ENCODE measurements at places on chromosomes 12 and 14.
A peak's percentile ranks its signal among the peaks of the same experiment; 100 is the strongest.

GRCh38 chr12:49557917-49558215, 10.1 kb downstream of the MCRS1 start:
- DNase-seq = no peak
- peaks cover 35% of the 10 kb centered on the region for H3K36me3 ChIP-seq
- no peak overlapping the region for H3K27ac ChIP-seq
- H3K27me3 ChIP-seq = no peaks in the 10 kb centered on the region

- no peak overlapping the region for H3K27ac ChIP-seq
- H3K27me3 ChIP-seq = no peaks in the 10 kb centered on the region
- no peak for DNase-seq
- H3K4me3 ChIP-seq = no peak overlapping the region
- H3K36me3 ChIP-seq = no peaks in the 10 kb centered on the region
Measured at GRCh38 chr12:52364901-52365489, 2.3 kb downstream of the KRT85 start.

DNA sequence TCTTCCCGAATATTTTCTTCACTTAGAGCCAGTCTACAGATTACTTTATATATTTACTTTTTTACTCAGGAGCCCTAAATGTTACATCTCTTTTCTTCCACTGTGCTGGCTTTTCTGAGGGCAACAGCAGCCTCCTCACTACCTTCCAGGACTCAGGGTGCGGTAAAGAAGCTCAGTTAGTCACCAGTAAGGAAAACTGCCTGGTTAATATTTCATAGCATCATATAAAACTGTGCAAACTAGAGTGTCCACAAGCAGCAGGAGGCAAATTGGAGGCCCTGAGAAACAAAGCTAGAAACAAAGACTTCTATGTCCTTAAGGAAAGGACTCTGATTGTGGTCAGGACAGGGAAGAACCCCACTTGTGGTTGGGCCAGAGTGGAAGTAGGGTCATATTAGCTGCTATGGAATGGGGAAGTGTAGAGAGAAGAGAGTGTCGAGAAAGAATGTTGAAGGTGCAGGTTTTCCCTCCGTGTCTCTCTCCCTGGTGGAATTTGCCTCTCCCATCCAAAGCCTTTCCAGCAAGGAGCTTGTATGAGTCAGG, 220.1 kb downstream of the SLC15A4 start:
- no peaks in the 10 kb centered on the region for H3K36me3 ChIP-seq
- H3K27ac ChIP-seq = no peak overlapping the region
- DNase-seq = no peak

DNA sequence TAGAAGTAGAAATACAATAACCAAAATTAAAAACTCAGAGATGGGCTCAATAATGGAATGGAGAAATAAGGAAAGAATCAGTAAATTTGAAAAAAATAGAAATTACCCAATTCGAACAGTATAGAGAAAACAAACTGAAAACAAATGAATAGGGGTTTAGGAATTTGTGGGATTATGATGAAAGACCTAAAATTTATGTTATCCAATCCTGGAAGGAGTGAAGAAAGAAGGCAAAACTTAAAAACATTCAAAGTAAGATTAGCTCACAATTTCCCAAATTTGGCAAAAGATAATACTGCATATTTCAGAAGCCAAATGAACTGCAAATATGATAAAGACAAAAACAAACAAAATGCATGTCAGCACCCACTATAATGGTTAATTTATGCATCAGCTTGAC, 177.1 kb downstream of the CCDC91 start:
- no peak for DNase-seq
- peaks cover 24% of the 10 kb centered on the region for H3K36me3 ChIP-seq
- H3K4me1 ChIP-seq = no peaks in the 10 kb centered on the region
- H3K4me3 ChIP-seq = no peak overlapping the region
- H3K27ac ChIP-seq = no peak overlapping the region
- H3K27me3 ChIP-seq = no peaks in the 10 kb centered on the region

DNA sequence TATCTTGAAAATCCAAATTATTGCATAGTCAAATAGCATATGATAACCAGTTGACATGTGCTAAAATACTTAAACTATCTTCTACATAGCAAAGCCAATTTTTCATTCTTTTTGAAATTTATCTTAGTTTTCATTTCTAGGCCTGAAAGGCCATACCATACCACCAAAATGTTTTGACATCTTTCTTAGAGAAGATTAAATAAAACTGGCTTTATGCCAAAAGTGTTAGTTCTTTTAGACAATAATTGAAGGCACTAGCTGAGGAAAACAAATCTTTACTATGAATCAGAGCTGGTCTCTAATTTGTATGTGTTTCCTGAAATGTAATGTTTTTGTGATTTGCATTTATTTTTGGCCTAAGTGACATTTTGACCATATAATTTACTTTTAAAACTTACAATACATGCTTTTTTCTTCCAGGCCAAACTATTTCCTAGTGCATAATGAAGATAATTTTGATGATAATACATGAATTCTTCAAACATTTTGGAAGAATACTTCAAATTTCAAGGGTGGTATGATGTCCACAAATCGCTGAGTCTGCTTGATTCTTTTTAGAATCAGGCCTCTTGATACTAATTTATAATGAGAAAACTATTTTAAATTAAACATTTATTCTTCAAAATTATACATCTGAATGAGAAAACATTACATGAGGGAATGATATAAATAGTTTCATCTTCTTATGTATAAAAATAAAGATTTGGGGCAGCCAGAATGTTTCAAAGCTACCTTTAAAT, 6.5 kb upstream of the KCNMB4 start:
- peaks cover 8% of the 10 kb centered on the region for H3K36me3 ChIP-seq
- H3K4me3 ChIP-seq = no peak overlapping the region
- peaks cover 4% of the 10 kb centered on the region for H3K4me1 ChIP-seq

DNA sequence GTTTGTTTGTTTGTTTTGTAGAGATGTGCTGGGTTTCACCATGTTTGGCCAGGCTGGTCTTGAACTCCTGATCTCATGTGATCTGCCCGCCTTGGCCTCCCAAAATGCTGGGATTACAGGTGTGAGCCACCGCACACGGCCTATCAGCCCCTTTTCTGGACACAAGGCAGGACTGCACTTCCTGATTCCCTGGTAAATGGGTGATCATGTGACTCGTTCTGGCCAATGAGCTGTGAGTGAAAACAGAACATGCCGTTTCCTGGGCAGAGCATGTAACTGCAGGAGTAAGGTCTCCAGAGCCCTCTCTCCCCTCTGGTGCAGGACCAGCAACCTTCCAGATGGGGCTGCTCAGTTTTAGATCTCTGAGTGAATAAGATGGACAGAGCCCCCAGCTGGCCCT, 92.7 kb downstream of the ITPK1 start:
- no peak overlapping the region for H3K27ac ChIP-seq
- no peak for DNase-seq
- H3K4me3 ChIP-seq = no peak overlapping the region
- peaks cover 8% of the 10 kb centered on the region for H3K4me1 ChIP-seq

GRCh38 chr12:46524778-46525177, 152.2 kb upstream of the SLC38A2 start:
- no peak for DNase-seq
- peaks cover 53% of the 10 kb centered on the region for H3K4me1 ChIP-seq
- peak overlapping the region; percentile 98 for H3K27ac ChIP-seq
- no peaks in the 10 kb centered on the region for H3K27me3 ChIP-seq
- peaks cover 36% of the 10 kb centered on the region for H3K36me3 ChIP-seq
- H3K4me3 ChIP-seq = peak overlapping the region; percentile 76

- H3K4me1 ChIP-seq = peaks cover 8% of the 10 kb centered on the region
- no peak overlapping the region for H3K4me3 ChIP-seq
- no peaks in the 10 kb centered on the region for H3K27me3 ChIP-seq
- no peak overlapping the region for H3K27ac ChIP-seq
- H3K36me3 ChIP-seq = no peaks in the 10 kb centered on the region
Measured at GRCh38 chr12:113863455-113863845, 102.7 kb downstream of the RBM19 start.

GRCh38 chr12:7145671-7146070, 15.5 kb downstream of the CLSTN3 start:
- DNase-seq = no peak
- peaks cover 64% of the 10 kb centered on the region for H3K36me3 ChIP-seq
- H3K4me1 ChIP-seq = peaks cover 9% of the 10 kb centered on the region
- no peak overlapping the region for H3K27ac ChIP-seq
- H3K27me3 ChIP-seq = no peaks in the 10 kb centered on the region

DNA sequence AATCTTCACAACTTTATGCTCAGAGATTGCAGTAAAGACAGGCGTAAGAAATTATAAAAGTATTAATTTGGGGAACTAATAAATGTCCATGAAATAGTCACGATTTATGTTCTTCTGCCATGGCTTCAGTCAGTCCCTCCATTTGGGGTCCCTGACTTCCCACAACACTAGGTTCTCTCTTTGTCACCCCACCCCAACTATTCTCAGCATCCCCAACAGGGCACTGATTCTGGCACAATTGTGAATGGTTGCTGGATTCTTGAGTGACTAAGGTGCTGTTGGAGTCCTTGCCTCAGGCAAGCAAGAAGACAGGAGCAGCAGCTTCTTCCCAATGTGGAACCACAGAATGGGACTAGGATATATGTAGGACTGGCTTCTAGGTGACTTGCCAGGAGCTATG, 15.3 kb downstream of the KRT76 start:
- no peaks in the 10 kb centered on the region for H3K36me3 ChIP-seq
- H3K4me3 ChIP-seq = no peak overlapping the region
- no peak for DNase-seq
- H3K27ac ChIP-seq = no peak overlapping the region
- H3K4me1 ChIP-seq = no peaks in the 10 kb centered on the region
- peaks cover 17% of the 10 kb centered on the region for H3K27me3 ChIP-seq

GRCh38 chr14:77837926-77838325, 38.0 kb downstream of the ADCK1 start:
- no peak overlapping the region for H3K27ac ChIP-seq
- H3K4me3 ChIP-seq = no peak overlapping the region
- no peak for DNase-seq
- no peaks in the 10 kb centered on the region for H3K27me3 ChIP-seq
- no peaks in the 10 kb centered on the region for H3K36me3 ChIP-seq

GRCh38 chr12:94133964-94134795, 14.2 kb upstream of the PLXNC1 start:
- H3K36me3 ChIP-seq = no peaks in the 10 kb centered on the region
- no peak overlapping the region for H3K4me3 ChIP-seq
- H3K27me3 ChIP-seq = peaks cover 8% of the 10 kb centered on the region
- no peak for DNase-seq

- no peak for DNase-seq
- no peaks in the 10 kb centered on the region for H3K36me3 ChIP-seq
- H3K4me1 ChIP-seq = no peaks in the 10 kb centered on the region
Measured at GRCh38 chr12:20120403-20120725, 248.0 kb upstream of the PDE3A start.

GRCh38 chr12:107843351-107844311, 69.1 kb downstream of the ASCL4 start:
- H3K4me1 ChIP-seq = peaks cover 5% of the 10 kb centered on the region
- H3K27me3 ChIP-seq = peaks cover 63% of the 10 kb centered on the region
- DNase-seq = no peak

GRCh38 chr12:104011253-104011652, 38.7 kb downstream of the GLT8D2 start:
- no peak for DNase-seq
- H3K27ac ChIP-seq = no peak overlapping the region
- H3K4me1 ChIP-seq = no peaks in the 10 kb centered on the region

- no peak for DNase-seq
- no peak overlapping the region for H3K4me3 ChIP-seq
- peaks cover 9% of the 10 kb centered on the region for H3K4me1 ChIP-seq
- H3K27me3 ChIP-seq = no peaks in the 10 kb centered on the region
Measured at GRCh38 chr14:93150227-93151208, 34.2 kb downstream of the MOAP1 start.

GRCh38 chr12:77687321-77687720, 143.4 kb upstream of the NAV3 start:
- no peaks in the 10 kb centered on the region for H3K4me1 ChIP-seq
- no peak overlapping the region for H3K27ac ChIP-seq
- DNase-seq = no peak

GRCh38 chr14:23085458-23085857, 9.5 kb downstream of the ACIN1 start:
- H3K27ac ChIP-seq = no peak overlapping the region
- H3K36me3 ChIP-seq = peaks cover 55% of the 10 kb centered on the region
- DNase-seq = no peak
- no peak overlapping the region for H3K4me3 ChIP-seq
- no peaks in the 10 kb centered on the region for H3K27me3 ChIP-seq

DNA sequence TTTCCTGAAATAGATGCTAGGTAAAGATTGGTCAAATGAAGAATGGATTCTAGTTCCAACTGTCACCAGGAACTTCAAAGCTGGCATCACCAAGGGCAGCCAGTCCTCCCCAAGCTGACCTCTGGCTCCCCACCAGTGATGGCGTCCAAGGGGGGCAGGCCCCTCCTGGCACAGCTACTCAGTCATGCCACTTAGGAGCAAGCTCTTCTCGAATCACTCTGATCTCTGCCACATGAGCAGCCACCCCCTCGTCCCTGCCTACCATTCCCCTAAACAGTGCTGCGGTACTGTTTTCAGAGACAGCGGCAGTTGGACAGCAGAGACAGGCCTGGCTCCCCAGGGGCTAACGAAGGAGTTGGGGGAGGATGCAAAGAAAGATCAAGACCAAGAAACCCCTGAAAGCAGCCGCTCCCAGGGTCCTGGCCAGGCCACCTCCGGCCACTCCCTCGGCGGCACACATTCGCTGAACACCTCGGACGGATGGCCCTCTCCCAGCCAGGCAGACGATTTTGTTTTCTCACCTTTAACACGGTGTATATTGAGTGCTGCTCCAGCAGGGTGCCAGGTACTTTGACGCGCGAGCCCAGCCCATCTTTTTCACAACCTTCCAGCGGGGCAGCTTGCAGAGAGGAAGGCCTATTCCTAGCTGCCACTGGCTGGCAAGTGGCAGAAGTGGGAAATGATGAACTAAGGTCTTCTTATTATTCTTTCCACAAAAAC, 47.4 kb downstream of the ARL6IP4 start:
- DNase-seq = no peak
- no peak overlapping the region for H3K27ac ChIP-seq
- peaks cover 15% of the 10 kb centered on the region for H3K4me1 ChIP-seq
- H3K4me3 ChIP-seq = no peak overlapping the region
- peaks cover 2% of the 10 kb centered on the region for H3K36me3 ChIP-seq

DNA sequence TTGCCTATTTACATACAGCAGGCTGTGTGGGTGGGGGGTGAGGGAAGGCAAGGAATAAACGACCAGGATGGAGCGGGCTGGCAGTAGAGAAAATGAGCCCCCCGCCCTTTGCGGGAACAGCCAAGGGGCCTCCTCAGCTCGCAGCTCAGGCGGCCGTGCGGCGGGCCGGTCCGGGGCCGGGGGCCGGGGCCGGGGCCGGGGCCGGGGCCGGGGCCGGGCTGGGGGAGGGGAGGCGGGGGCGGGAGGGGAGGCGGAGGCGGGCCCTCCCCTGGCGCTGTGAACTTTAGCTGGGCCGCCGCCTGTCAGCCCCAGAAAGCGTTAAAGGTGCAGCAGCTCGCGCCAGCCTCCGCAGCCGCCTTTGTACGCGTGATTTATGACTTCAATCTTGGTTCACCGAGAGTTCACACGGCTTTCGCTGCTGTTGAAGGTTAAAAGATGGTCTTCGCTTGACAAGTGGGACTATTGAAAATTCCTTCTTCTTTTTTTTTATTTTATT, 28.8 kb downstream of the HOXC4 start:
- peak overlapping the region; percentile 87 for H3K27ac ChIP-seq
- H3K4me3 ChIP-seq = peak overlapping the region; percentile 75
- peak; percentile 15 for DNase-seq
- H3K4me1 ChIP-seq = peaks cover 21% of the 10 kb centered on the region
- peaks cover 5% of the 10 kb centered on the region for H3K36me3 ChIP-seq
- H3K27me3 ChIP-seq = peaks cover 36% of the 10 kb centered on the region

- no peaks in the 10 kb centered on the region for H3K27me3 ChIP-seq
- no peak for DNase-seq
- H3K36me3 ChIP-seq = peaks cover 55% of the 10 kb centered on the region
Measured at GRCh38 chr12:112018571-112019237, 5.5 kb downstream of the ERP29 start.

- no peak overlapping the region for H3K27ac ChIP-seq
- H3K4me1 ChIP-seq = no peaks in the 10 kb centered on the region
- no peak overlapping the region for H3K4me3 ChIP-seq
- H3K27me3 ChIP-seq = no peaks in the 10 kb centered on the region
- no peak for DNase-seq
Measured at GRCh38 chr12:107736914-107737313, 24.0 kb downstream of the PRDM4 start.

Measured in T-helper 2 cell treated with Interferon-gamma antibody and Interleukin-4, amounts not matched to agents 5 μg/mL and 100 μg/mL, for 36 hours (primary cell).